ENCODE measurements at places on chromosomes 7 and 10.

- DNase-seq: no peak
Measured at GRCh38 chr10:113453351-113453750, 99.5 kb upstream of the HABP2 start.

- DNase-seq: peak; percentile 85
Measured at GRCh38 chr10:97539523-97540200, 32.9 kb upstream of the ANKRD2 start.

GRCh38 chr7:45509222-45509621, 64.9 kb upstream of the ADCY1 start:
- no peak for DNase-seq

GRCh38 chr10:84452003-84452402, 123.6 kb downstream of the CCSER2 start:
- DNase-seq: peak; percentile 36

GRCh38 chr10:69242852-69243212, 22.7 kb downstream of the HKDC1 start:
- peak; percentile 12 for DNase-seq

GRCh38 chr10:113096128-113096996, 146.3 kb downstream of the TCF7L2 start:
- no peak for DNase-seq

DNA sequence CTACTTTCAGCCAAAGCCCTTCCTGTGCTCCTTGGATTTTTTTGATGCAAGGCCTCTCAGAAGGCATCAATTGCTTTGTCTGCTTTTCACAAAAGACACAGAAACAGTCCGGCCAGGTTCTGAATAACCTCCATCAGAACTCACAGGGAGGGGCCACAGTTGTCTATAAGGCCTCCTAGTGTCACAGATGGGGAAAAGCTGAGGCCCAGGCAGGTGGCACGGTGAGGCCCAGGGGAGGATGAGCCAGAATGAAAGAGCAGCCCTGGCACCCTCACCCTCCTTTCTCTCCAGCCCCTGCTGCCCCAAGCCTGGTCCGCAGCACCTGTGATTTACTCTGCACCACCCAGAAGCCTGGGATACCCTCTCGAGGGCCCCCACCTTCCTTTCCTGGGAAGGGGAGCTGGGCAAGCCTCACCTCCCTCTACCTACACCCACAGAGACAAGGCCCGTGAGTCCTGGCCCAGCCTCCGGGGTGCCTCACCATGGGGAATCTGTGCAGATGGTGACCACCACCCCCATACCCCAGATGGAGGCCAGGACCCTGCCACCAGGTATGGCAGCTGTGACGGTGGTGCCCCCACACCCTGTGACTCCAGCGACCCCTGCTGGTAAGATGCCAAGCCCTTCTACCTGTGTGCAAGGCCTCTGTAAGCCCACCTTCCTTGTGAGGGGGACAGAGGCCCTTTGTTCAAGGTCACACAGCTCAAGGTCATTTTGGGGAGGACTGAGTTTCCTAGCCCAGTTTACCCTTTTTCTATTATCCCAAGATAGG, 26.2 kb upstream of the ZNF467 start:
- DNase-seq: no peak

DNA sequence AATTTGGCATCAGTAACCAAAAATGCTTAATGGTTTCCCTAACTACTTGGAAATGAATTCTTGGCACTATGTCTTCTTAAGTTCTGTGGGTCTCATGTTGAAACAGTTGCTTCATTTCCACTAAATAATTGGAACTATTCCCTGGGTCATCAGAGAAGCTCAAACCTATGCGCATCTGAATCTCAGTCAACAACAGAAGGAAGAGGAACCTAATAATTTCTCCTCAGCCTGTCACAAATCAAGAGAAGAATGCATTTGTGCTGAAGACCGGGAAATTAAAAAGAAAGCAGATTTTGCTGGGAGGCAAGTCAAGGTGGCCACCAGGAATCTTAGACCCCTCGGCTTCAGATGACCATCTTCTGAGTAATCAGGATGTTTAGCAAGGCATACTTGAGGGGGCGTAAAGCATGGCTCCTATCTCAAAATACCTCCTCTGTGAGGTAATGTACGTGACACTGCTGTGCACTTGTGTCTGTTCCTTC, 41.4 kb downstream of the TOMM7 start:
- peak; percentile 98 for DNase-seq

- DNase-seq: no peak
Measured at GRCh38 chr10:24952143-24952706, at the start of gene PRTFDC1. TSS of gene PRTFDC1 (minus strand) at chr10:24952606. CDS start at chr10:24952575, 31 bp downstream.

DNA sequence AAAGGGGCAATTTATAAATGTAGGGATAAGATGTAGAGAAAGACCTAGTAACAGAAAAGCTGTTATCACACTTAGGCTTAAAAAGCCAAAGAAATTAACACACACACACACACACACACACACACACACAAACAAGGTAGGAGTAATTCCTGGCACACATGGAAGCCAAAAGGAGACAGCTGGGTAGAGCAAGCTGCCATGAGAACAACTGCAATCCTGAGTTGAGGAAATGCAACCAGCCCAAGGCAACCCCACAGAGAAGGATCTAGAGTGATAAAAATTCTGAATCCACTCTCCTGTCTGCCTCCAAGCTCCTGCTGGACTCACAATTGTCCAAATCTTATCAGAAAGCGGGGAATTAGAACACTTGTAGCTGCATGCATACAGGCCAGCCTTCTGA, 229.1 kb upstream of the DGKB start:
- no peak for DNase-seq

DNA sequence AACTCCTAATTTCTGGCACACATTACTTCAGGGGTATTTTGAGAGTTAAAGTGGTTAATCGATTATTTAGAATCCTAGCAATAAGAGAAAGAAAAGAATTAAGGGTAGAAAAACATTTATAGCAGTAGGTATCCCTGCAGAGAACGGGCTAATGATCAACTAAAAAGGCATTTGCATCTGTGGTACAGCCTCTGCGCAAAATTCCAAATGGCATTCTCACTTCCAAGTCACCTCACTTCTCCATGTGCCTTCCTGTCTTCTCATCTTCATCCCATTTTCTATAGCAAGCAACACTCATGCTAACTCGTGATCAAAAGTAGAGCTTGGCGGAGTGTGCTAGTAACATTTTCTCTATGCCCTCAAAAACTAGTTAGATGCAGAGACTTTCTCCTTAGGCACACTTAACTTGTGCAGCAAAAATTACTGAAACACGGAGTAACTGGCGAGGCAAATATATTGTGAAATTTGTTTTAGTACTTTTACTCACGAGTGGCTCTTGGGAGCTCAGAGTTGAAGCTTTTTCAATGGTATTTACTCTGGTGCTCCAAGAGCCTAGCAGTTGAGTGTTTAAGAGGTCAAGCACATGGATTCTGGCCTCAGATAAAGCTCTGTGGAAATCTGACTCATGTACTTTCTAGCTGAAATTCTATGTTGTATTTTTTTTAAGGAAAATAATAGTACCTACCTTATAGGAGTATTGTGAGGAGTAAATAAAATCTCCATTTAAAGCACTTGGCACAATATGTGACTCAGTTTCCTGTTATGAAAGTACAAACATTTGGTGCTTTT, 65.1 kb downstream of the MET start:
- DNase-seq: peak; percentile 58

- DNase-seq: no peak
Measured at GRCh38 chr7:2185715-2186114, 47.0 kb downstream of the MAD1L1 start.

DNA sequence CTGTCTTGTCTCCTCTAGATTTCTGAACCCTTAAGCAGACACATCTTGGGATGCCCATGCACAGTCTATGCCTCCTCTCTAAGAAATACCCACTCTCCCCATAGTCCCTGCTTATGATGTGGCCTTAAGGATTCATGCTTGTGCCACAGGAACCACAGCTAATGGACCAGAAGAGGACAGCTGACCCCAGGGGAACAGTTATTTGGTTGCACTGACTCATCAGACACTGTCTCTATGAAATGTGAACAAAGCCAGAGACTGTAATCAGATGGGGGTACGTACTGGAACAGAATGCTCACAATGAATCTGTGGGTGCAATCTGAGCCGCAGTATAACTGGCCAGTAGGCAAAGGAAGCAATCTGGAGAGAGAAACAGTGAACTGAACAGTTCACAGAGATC, 121.9 kb downstream of the USP6NL start:
- DNase-seq: peak; percentile 15

GRCh38 chr7:47670729-47671128, 88.8 kb upstream of the TNS3 start:
- DNase-seq: no peak

DNA sequence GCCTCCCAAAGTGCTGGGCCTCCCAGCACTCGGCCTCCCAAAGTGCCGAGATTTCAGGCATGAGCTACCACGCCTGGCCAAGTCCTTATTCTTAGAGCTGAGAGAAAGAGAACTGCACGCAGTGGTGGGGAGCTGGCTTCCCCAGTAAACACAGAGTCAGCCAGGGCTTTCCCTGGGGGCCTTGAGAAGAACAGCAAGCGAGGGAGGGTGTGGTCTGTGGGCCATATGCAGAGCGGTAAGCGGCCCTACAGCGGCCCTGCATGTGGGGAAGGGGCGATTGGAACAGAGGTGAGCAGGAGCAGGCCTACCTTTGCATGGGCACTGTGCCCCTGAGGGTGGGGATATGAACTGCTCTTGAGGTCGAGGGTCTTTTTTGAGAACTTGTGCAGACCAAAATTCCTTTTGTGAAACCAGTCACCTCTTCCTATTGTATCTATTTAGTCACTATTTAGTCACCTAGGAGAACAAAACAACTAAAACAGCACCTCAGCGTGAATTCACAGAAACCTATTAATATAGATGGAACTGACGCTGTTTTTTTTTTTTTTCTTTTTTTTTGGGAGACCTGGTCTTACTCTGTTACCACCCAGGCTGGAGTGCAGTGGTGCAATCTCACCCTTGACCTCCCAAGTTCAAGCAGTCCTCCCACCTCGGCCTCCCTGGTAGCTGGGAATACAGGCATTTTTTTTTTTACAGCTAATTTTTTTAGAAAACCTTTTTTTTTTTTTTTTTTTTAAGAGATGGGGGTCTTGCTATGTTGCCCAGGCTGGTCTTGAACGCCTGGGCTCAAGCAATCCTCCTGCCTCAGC, 36.9 kb upstream of the SH2D4B start:
- no peak for DNase-seq

DNA sequence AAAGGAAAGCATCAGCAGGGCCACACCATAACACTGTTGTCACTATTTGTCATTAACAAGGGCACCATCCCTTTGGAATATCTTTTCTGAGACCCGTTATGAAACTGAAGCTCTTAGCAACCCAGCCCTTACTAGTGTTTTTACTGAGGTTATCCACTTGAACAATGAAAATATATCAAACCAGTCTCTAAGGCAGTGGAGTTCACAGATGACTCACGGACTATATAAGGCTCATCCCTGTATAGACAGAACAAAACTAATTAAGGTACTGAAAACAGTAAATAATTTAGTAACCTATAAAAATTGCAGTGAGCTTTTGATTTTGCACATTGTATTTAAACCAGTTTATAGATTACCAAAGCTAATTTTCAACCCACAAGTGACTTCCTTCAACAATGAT, 196.0 kb downstream of the ELAPOR2 start:
- no peak for DNase-seq

DNA sequence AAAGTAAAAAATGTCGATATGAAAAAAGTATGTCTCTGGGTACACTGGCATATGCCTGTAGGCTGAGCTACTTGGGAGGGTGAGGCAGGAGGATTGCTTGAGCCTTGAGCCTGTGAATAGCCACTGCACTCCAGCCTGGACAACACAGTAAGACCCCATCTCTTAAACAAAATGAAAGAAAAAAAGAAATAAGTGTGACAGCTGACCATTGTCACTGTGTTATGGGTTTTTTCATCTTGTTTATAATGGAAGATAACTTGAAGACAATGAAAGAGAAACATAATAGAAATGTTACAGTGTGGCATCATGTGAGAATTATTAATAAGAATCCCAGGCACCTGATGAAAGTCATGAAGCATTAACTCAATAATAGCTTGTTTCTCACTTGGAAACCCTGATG, 75.0 kb downstream of the APBB1IP start:
- no peak for DNase-seq

DNA sequence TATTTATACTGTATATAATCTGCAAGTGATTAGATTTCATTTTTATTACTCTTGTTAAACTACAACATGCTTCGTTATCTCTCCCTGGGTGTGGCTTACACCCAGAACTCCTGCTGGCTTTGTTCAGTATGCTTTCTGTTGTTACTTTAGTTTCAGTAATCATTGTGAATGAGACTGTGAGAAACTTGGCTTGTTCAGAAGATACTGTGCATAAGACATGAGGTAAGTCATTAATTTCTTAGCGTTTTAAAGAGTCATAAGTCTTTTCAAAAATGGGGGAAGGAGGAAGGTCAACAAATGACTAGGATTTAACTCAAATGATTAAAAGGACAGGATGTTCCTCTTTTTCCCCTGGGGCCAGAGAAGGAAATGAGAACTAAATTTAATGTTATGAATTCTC, 11.6 kb upstream of the ADD3 start:
- DNase-seq: no peak

GRCh38 chr7:101273206-101273605, 28.3 kb upstream of the FIS1 start:
- no peak for DNase-seq

GRCh38 chr7:11754123-11754522, 77.9 kb downstream of the THSD7A start:
- no peak for DNase-seq

DNA sequence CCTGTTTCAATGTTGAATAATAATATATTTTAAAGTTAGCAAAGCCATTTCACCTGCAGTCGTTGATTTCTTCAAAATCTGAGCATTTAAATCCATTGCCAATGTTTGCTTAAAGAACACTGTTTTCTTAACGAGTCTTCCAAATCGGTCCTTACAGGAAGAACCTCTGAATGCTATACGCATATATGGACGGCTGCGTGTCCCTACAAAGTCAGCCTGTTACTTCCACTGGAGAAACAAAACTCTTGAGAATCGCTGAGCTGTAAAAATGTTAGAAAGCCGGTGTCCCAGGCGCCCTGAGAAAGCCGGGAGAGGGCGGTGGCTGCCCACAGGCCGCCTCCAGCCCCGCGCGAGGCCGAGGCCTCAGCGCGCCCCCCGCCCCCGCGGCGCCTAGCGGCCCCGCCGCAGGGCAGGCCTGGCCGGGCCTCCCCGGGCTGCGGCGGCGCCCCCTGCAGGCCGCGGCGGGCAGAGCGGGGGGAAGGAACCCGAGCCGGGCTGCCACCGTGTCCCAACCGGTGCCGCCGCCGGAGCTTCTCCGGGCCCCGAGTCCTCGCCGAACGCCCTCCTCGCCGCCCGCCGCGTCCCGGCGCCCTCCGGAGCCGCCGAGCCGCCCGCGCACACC, at the start of gene FHIP2A:
Gene FHIP2A (plus strand): TSS at position 488 of the 622 bp plus-strand sequence. CDS start 299 bp downstream, outside the sequence.
- DNase-seq: peak; percentile 52

- no peak for DNase-seq
Measured at GRCh38 chr7:118153551-118154177, 30.3 kb upstream of the LSM8 start.

GRCh38 chr7:69412331-69413146, 185.7 kb upstream of the AUTS2 start:
- DNase-seq: peak; percentile 83

GRCh38 chr10:106189292-106189691, 975.2 kb downstream of the SORCS1 start:
- no peak for DNase-seq

GRCh38 chr10:93995598-93996271, 2.0 kb downstream of the PLCE1 start:
- DNase-seq: peak; percentile 81

All from astrocyte (in vitro differentiated cells and primary cell).